HFFc6 (cell line): ENCODE measurements at places on chromosomes 2 and 18. TPM values are rescaled to one million over a fixed set of nuclear protein-coding genes. Genes with fewer than 3 reads are reported as not detected.

- DNase-seq, result no peak
Observed at GRCh38 chr2:203126996-203127395, 111.8 kb upstream of the CYP20A1 start.

- peak; percentile 65 for DNase-seq
Observed at GRCh38 chr18:23422751-23423418, 30.2 kb upstream of the RIOK3 start.

Gene REG3G
- not detected in 3 replicates for total RNA-seq

Gene MYL1
- not detected in 2 replicates for total RNA-seq

Gene PPP1R1C
- 0.46 TPM in 1 of 3 replicates, not detected in the others for total RNA-seq

GRCh38 chr18:57023275-57023882 lies 123.5 kb upstream of the BOD1L2 start:
- no peak for DNase-seq

- DNase-seq, result no peak
Observed at GRCh38 chr2:161178756-161179155, 18.5 kb downstream of the TANK start.

DNA sequence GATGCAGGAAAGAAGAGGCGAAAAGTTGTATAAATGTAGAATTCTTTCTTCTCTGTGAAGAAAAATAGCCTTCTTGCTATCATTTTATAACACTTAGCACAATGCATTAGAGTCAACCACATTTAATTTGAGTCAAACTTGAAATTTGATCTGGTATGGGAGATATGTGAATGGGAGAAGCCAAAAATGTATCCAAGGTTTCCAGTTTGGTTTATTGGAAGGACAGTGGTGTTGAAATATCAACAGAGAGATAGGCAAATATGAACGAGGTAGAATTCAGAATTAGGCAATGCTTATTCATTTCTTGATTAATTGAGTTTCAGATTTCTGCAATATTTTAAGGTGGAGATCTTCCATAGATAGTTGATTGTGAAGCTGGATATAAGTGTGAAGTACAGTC lies 991.9 kb upstream of the CHAC2 start:
- DNase-seq, result no peak

Gene NEURL3
- not detected in 3 replicates for total RNA-seq

Gene REG1A
- total RNA-seq, result not detected in 2 replicates

GRCh38 chr2:64424416-64424987 lies 29.5 kb upstream of the LGALSL start:
- DNase-seq, result no peak
